ENCODE measurements at places on chromosomes 7 and 10. TPM values are rescaled to one million over a fixed set of nuclear protein-coding genes. Genes with fewer than 3 reads are reported as not detected.

The ERVW-1 gene
- total RNA-seq, result not detected

DNA sequence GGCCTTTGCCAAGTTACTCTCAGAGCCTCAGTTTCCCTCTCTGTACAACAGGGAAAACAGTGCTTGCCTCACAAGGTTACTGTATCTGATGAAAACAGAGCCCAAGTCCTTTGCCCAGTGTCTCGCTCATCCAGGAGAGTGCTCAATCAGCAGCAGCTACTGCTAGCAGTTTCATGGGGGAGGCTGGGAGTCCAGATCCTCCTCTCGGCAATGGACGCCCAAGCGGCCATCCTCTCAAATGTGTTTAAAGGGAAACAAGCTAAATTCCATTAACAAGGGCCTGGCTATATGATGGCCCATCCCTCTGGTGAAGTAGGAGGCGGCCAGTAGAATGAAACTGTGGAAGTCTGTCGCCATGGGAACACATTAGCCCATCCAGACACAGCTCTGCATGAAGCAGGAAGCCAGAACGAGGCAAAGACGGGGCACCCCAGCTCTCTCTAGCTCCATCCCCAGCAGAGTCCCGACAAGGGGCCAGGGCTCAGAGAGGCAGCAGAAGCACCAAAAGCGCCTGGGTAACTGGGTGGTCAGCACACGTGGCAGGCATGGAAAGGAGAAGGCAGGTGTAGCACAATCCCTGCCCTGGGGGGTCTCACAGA lies 35.2 kb downstream of the FAM53B start:
- no peak for DNase-seq

DNA sequence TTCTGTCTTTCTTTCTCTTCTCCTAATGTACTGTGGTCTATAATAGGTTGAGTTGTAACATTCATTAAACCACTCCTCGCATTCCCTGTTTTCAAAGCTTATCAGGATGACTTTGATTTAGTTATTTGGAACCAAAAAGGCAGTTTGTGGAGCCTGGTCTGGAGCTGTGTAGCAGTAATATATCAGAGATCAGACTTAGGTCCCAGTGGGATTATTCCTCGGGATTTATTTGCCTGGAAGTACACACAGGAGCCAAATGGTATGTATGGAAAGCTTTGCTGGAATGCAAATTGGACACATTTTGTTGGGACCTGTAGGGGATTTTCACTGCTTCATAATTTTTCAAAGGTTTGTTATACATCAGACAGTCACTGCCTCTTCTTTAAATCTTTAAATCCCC lies 40.9 kb downstream of the GBF1 start:
- peak; percentile 37 for DNase-seq

The GRID1 gene
- total RNA-seq, result not detected
